ENCODE measurements at places on chromosomes 4 and X.

DNA sequence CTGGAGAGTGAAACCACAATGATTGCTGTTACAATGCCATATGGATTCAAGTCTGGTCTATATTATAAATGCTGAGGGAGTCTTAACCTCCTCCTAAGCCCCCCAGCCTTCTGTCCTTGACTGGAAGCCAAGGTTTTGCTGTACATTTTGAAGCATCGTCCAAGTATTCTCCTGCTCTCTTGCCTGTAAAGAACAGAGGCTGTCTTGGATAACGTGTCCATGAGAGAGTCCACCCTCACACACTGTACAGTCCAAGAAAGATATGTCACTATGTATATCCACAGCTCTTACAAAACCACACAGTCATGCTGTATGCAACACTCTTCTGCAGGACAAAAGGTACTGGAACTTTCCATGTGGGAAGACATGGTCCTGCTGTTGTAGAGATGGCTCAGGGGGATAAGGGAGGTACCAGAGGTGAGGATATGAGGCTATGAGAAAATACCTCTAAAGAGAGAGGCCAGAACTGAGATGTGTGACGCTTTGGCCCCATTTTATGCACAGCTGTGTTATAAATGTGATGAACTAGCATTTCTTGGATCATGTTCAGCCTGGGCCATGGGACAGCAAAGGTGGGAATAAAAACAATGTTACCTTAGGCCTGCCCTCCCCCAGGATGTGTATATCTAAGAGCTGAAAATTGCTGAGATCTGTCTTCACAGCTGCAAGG lies 678.6 kb downstream of the IQCM start:
- no peak for DNase-seq

- DNase-seq, result no peak
Observed at GRCh38 chr4:76055016-76055415, 19.1 kb upstream of the CXCL11 start.

DNA sequence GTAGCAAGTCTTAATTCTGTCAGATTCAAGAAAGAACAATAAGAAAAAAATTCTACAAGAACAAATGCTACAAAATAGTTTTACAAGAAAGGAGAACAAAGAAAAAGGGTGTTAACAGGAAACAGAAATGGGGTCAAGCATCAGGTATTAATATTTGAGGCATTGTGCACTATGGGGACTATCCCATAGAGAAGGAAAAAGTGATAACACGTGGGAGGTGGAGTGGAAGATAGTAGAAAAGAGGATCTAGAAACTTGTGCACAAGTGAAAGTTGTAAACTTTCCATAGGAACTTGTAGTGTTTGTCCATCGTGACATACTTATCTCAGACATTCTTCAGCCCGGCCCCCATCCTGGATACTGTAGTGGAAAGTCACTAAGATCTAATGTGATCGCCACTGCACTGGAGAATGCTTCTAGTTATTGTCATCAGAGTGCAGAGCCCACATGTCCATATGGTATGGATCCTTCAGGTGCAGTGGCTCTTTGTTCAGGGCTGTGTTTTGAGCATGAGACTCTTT lies 15.4 kb upstream of the NFXL1 start:
- DNase-seq, result no peak

DNA sequence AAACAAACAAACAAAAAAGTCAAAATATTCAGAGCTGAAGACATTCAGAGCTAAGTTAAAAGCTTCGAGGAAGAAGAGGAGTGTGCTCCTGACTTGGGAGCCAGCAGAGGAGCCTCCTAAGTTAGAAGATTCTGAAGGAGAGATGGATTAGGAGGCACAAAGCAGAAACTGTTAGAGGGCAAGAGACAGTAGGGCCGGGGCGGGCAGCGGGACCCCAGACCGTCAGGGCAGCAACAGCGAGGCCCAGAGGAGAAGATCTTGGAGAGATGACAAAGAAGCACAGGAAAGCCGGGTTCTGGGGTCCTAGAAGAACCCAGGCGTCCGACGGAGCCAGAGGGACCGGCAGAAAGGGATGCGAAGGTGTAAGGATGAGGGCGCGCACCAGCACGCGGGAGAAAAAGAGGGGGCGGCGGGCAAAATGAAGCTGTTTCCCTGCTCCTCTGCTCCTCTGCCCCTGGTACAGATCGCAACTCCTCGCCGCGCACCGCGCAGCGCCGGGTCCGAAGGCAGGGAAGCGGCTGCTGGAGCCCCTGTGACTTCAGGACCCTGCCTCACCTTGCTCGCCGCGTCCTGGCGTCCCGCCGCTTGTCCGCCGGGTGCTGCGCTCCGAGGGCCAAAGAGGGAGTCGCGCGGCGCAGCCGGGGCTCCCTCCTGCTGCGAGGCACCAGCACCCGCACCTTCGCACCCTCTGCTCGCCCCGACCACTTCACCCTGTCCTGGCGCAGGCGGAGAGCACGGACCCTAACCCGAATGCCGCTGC lies 477 bp downstream of the KLHL13 start:
- no peak for DNase-seq

DNA sequence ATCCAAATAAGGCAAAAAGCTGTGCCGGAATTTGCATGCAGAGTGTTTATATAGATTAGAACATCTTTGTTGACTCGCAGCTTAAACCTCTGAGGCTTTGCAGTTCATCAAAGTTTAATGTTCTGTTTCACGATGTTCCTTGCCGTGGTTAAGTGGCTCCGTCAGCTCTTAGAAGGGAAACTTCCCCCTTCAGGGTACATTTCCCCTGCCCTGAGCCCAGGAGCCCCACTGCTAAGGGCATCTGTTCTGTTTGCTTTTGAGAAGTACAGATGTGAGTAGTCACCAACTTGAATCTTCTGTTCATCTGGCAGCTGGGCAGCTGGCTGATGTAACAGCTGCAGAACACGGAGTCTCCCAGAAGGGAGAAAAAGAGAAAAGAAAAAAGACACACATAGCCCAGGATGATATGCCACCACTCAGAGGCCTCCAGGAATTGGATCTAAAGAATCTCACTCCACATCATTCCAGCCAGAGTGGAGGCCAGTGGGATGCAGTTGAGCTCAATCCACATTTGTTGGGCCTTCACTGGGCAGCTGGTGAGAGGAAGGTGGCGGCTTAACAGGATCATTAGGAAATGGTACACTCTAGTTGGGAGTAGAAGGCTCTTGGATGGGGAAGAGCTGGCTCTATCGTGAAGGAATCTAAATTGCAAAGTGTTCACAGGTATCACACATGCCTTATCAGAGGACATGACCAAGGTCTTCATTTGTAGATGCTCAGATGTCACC lies 178.7 kb upstream of the RBPJ start:
- peak; percentile 15 for DNase-seq

GRCh38 chr4:39544580-39545315 lies 17.5 kb upstream of the UGDH start:
- DNase-seq, result no peak

GRCh38 chr4:123007679-123008078 lies 85.3 kb upstream of the NUDT6 start:
- no peak for DNase-seq

- no peak for DNase-seq
Observed at GRCh38 chr4:146190456-146190855, 14.9 kb downstream of the LSM6 start.

- no peak for DNase-seq
Observed at GRCh38 chrX:48753708-48754228, 7.8 kb upstream of the GLOD5 start.

- peak; percentile 28 for DNase-seq
Observed at GRCh38 chr4:80538276-80538926, 202.9 kb downstream of the CFAP299 start.

DNA sequence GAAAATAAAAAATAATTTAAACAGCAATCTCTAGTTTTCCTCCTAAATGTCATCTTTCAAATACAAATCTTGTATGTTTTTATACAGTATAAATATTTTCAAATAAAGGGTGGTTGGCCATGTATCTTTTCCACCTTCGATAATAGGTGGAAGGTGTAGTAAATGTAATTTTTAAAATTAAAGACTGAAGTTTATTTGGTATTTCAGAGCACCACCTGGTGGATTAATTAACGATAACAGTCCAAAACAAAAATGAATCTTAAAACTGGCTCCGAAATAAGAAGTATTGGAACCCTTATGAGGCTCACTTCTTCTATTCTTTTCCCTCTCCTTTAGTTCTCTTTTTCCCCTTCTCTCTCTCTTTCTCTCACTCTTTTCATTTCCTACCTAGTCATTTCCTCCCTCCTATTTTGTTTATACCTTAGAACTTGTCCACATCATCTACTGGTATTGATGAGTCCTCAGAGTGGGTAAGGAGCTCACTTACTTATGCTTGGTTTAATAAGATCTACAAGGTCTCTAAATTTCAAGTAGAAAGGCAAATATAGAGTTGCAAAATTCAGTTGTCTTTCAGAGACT lies 82.9 kb upstream of the EXOC1L start:
- DNase-seq, result no peak

GRCh38 chr4:118012142-118012541 lies 22.1 kb upstream of the NDST3 start:
- peak; percentile 2 for DNase-seq

- no peak for DNase-seq
Observed at GRCh38 chr4:22504447-22504846, 11.4 kb downstream of the ADGRA3 start.

DNA sequence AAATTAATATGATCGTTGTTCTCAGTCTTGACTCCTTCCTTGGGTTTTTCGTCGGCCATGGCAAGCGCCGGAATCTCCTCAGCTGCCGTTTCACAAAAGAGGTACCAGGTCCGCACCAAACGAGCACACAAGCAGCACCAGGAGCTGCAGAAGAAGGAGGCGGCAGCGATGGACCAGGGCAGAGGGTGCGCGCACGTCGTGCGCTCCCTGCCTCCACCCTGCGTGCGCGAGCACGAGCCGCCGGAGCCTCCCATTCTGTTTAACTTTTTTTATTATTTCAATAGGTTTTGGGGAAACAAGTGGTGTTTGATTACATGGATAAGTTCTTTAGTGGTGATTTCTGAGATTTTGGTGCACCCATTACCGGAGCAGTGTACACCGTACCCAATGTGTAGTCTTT lies 158.2 kb downstream of the PLS3 start:
- DNase-seq, result no peak

- no peak for DNase-seq
Observed at GRCh38 chr4:4719436-4719835, 140.0 kb upstream of the MSX1 start.

GRCh38 chrX:115112411-115112810 lies 76.8 kb upstream of the RBMXL3 start:
- DNase-seq, result no peak

DNA sequence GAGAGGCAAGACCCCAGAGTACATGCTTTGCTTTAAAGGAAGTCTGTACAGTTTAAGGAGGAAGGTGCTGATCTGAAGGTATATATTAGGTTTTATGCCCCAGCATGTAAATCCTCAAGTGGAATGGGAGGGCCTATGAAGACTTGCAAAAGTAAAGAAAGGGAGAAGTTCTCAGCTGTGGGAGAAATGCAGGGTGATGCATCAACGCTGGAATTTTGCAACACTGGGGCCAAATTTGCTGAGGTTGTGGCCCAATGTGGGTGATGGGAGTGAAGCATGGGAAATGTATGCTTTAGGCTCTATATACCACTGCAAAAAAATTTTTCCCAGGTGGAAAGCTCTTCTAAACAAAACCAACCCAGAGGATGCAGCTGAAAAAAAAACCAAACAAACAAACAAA lies 33.8 kb upstream of the GPR174 start:
- no peak for DNase-seq

- DNase-seq, result no peak
Observed at GRCh38 chr4:37858872-37859271, 32.0 kb upstream of the TBC1D1 start.

GRCh38 chr4:62360156-62360545 lies 1160.0 kb downstream of the ADGRL3 start:
- DNase-seq, result no peak

GRCh38 chr4:163353054-163353453 lies 9.4 kb downstream of the NPY5R start:
- no peak for DNase-seq

GRCh38 chr4:7068883-7069282 lies 1.0 kb upstream of the GRPEL1 start:
- DNase-seq, result no peak

DNA sequence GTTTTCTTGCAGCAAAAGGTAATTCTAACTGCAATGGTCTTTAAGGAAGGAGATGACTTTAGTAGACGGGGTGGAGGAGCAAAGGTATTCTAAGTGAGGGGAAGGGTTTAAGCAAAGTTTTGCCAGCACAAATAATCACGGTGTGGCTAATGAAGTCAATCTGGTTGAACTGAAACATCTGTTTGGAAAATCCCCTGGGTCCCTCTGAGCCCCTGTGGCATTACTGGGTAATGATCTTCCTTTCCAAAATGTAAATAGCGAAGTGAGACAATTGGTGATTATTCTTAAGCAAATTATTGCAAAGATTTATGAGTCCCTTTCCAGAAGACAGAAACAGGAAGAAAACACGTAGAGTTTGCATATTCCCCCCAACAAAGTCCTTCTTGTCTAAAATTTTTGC lies 47.2 kb downstream of the FGFBP1 start:
- no peak for DNase-seq

DNA sequence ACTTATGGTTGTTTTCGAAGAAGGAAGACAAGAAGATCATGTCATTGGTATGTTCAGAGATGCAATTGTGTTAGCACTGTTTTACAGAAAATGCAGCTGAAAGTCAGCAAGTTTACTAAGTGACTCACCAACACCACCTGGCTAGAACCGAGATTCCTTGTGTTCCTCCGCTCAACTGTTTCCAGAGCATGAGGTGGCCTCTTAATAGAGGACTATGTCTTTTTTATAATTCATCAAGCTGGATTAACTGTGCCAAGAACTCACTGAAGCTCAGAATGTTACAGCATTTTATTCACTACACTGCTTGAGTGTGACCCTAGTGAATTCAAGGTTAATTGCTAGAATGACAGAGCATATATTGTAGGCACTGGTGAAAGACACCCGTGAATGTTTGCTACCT lies 1573.5 kb upstream of the TENM3 start:
- DNase-seq, result peak; percentile 71

DNA sequence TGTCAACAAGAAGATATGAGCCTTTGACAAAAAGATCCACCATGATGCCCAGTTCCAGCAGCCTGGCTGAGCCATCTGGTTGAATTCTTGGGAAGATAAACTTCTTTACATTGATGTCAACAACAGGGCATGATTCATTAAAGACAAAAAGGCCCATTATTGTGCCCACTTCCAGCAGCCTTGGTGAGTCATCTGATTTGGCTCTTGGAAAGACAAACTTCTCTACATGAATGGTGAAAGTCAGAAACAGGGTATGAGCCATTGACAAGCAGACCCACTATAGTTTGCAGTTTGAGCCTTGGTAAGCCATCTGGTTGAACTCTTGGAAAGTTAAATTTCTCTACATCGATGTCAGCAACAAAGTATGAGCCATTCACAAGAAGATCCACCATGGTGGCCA lies 4.1 kb upstream of the CSF2RA start:
- peak; percentile 84 for DNase-seq

GRCh38 chr4:176464748-176465147 lies 145.0 kb downstream of the SPCS3 start:
- DNase-seq, result no peak

GRCh38 chr4:165718660-165719059 lies 154.4 kb upstream of the TLL1 start:
- no peak for DNase-seq

GRCh38 chr4:186104114-186104889 lies at the start of gene FAM149A:
TSS of gene FAM149A (plus strand) at chr4:186104704.
- no peak for DNase-seq
